ENCODE measurements at places on chromosomes 2 and 18.

GRCh38 chr18:72833471-72833870 is 34.3 kb downstream of the NETO1 start:
- H3K4me3 ChIP-seq = no peak overlapping the region
- no peaks in the 10 kb centered on the region for H3K27me3 ChIP-seq
- no peaks in the 10 kb centered on the region for H3K4me1 ChIP-seq

GRCh38 chr18:55833543-55833942 is 245.6 kb upstream of the TCF4 start:
- H3K36me3 ChIP-seq = no peaks in the 10 kb centered on the region
- peak; percentile 99 for DNase-seq
- no peaks in the 10 kb centered on the region for H3K27me3 ChIP-seq
- peak overlapping the region; percentile 80 for H3K27ac ChIP-seq
- H3K4me1 ChIP-seq = peaks cover 12% of the 10 kb centered on the region
- H3K4me3 ChIP-seq = no peak overlapping the region

GRCh38 chr2:135099802-135100483 is 47.9 kb downstream of the RAB3GAP1 start:
- H3K4me1 ChIP-seq = no peaks in the 10 kb centered on the region
- H3K27ac ChIP-seq = no peak overlapping the region
- DNase-seq = no peak

GRCh38 chr18:6333981-6334380 is 80.7 kb downstream of the L3MBTL4 start:
- no peak overlapping the region for H3K27ac ChIP-seq
- H3K4me3 ChIP-seq = no peak overlapping the region
- no peaks in the 10 kb centered on the region for H3K4me1 ChIP-seq
- DNase-seq = no peak

GRCh38 chr2:207317378-207317984 is 151.7 kb upstream of the KLF7 start:
- peaks cover 2% of the 10 kb centered on the region for H3K4me1 ChIP-seq
- no peak for DNase-seq
- no peak overlapping the region for H3K4me3 ChIP-seq
- H3K36me3 ChIP-seq = no peaks in the 10 kb centered on the region
- H3K27me3 ChIP-seq = no peaks in the 10 kb centered on the region

DNA sequence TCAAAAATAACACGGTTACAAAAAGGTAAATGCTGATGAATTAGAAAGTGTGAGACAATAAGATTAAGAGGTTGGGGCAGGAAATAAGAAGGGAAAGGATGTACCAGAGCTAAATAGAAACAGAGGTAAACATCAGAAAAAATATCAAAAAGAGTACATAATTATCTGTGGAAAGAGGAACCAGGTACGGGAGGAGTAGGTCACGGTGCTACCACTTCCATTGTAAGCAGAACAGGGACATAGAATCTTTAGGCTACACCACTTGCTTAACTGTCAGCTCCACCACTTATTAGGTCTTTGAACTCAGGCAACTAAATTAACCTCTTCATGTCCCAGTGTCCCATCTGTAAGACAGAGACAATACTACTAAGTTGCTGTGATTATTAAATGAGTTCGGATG is 350.3 kb downstream of the LRATD1 start:
- no peaks in the 10 kb centered on the region for H3K36me3 ChIP-seq
- H3K27me3 ChIP-seq = no peaks in the 10 kb centered on the region
- DNase-seq = no peak
- H3K4me3 ChIP-seq = no peak overlapping the region
- H3K27ac ChIP-seq = no peak overlapping the region

- no peak overlapping the region for H3K4me3 ChIP-seq
- H3K4me1 ChIP-seq = no peaks in the 10 kb centered on the region
- H3K27me3 ChIP-seq = no peaks in the 10 kb centered on the region
- DNase-seq = no peak
- H3K36me3 ChIP-seq = no peaks in the 10 kb centered on the region
Measured at GRCh38 chr18:59041819-59042815, 97.6 kb upstream of the SEC11C start.

Measured in astrocyte (in vitro differentiated cells and primary cell).